ENCODE measurements at places on chromosomes 6 and 20.
A peak's percentile ranks its signal among the peaks of the same experiment; 100 is the strongest.

GRCh38 chr6:8085053-8085511 lies 17.3 kb downstream of the EEF1E1 start:
- DNase-seq = no peak

DNA sequence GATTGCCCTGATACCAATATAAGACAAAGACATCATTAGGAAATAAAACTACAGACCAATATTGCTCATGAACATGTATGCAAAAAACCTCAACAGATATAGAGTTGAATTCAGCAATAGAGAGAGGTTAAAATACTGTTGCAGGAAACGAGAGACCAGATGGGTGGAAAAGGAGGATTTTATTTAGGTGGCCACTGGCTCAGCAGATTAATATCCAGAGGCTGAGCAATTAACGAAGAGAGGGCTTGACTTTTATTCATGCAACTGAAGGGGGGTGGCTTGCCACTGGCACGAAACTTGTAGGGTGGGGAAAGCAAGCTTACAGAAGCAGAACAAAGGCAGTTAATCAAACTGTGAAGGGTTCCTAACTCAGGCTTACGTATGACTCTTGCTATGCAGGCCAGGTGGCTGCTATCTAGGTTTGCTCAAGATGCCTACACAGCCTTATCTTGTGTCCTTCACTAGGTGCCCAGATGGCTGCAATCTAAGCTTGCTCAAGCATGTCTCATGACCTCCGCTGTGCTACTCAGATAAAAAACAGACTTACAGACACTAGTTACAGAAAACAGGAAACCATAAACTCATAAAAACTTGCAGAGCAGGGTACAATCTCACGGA lies 126.4 kb downstream of the MMUT start:
- no peak for DNase-seq

DNA sequence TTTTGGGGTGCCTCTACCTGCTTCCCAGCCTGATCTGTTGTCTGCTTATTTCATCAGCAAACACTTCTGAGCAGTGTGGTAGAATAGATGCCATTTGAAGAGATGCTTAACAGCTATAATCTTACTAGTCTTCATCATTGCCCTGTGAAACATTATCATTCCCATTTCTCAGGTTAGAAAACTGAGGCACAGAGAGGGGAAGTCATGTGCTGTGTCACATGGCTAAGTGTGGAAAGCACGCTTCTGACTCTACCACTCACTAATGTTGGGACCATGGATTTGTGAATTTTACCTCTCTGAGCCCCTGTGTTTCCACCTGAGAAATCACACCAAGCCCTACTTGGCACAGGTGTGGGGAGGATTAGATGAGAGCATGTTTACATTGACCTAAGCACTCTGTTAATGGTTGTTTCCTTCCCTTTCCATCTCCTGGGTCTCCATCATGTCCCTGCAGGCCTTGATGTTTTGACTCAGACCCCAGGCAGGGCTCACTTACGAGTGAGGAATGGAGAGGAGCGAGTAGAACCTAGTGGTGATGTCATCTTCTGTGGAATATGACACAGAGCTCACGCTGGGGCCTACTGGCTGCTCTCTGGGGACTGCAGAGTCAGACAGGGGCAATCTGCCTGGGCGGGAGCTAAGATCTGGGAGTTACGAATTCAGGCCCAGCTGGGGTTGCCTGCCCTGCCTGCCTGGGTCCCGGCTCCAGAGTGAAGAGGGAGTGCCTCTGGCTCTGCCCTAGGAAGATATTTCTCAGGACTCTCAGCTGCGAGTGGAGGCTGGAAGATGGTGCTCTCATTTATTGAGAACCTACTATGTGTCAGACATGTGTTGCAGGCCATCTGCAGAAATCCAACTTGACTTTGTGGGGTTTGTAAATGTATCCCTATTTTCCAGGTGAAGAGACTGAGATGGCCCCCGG lies 64.3 kb downstream of the CDH22 start:
- peak; percentile 52 for DNase-seq

GRCh38 chr6:148538261-148539190 lies 195.9 kb downstream of the SASH1 start:
- no peak for DNase-seq

DNA sequence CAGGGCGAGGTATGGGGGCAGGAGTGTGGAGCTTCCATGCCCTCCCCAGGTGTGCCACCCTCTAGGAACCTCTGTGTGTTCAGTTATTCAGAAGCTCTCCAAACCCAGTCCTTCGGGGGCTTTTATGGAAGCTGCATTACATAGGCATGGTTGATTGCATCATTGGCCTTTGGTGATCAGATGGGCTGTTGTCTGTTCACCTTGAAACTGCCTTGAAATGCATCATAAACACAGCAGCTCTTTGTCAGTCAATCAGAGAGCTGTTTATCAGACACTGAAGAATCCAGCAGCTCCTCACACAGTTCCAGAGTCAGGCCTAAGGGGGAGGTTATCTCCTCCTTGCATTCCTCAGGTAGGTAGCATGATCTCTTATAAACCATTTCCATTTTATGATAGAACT lies 62.4 kb downstream of the E2F3 start:
- DNase-seq = no peak

Data from glutamatergic neuron (in vitro differentiated cells).